ENCODE measurements at places on chromosomes 5 and 9.

GRCh38 chr5:30960036-30960435, 233.4 kb upstream of the CDH6 start:
- no peak for DNase-seq

- DNase-seq: no peak
Observed at GRCh38 chr5:90226433-90227099, 183.0 kb downstream of the CETN3 start.

DNA sequence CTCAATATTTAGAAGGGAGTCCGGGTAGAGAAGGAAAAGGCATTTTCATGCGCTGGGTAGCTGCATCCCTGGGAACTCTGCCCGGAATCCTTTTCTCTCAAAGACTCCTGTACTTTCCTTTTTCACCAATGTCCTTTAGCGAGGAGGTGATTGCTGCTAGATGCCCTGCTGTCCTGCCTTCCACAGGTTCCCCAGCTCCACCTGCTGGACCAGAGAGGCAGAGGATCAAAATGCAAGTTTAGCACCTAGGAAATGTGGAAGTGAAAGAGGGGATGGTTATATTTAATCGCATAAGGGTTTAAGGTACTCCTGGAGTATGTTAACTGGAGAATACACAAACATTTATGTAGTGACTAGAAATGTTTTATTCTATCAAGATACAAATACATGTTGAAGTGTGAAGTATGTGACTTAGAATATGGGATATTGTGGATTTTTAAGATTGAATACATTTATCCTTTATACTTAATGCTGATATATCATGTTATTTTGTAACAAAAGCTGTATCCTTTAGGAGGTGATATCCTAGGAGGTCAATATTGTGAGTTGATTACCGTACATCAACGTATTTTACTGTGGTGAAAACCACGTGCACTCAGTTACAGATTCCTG, 145.7 kb downstream of the ARHGAP26 start:
- peak; percentile 59 for DNase-seq

- peak; percentile 17 for DNase-seq
Observed at GRCh38 chr9:127634021-127634420, 21.9 kb downstream of the STXBP1 start.

DNA sequence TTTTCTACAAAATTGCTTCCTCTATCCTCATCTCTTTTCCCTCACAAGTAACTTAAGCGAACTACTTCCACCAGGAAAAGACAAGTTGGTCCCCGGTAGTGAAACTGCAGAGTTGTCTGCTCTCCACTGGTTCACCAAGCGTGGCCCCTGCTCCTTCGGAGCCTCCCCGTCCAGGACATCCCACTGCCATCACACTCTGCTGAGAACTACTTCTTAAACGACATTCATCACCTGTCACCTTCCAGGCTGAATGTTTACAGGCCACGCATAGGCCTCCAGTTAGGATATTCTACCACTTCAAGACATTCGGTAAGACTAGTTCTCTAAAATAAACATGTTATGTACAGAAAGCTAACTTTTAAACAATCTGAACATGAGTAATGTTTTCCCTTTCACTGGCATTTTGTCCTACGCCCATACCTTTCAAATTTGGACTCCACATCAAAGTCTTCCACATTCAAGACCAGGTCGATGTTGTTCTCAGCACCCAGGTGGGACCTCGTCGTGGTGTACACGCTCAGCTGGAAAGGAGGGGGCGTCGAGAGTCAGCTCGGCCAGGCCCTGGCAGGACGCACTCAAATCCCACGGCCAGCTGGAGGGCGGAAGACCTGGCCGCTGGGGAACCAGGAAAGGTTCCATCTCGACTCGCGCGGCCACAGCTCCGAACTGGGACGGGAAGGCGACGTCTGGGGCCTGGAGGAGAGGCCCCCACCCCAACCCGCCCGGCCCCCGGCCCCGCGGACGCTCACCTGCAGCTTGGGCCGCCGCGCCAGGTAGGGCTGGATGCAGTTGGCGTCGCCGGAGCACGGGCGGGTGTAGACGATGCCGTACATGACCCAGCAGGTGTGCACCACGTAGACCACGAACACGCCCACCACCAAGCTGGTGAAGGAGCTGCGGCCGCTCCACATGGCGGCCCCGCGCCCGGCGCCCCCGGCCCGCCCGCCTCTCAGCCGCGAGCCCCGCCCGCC, 683 bp downstream of the CLPTM1L start:
- no peak for DNase-seq

DNA sequence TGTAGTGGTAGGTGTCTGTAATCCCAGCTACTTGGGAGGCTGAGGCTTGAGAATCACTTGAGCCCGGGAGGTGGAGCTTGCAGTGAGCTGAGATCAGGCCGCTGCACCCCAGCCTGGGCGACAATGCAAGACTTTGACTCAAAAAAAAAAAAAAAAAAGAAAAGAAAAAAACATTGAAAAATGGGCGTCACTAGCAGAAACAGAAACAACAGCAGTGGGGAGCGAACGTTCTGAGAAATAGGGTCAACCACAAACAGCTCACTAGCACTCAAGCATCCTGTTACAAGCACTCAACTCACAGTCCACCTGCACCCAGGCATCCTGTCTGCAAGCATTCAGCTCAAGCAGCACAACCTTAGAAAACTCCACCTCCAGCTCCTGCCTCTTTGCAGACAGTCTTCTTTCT, 17.2 kb downstream of the TRIM14 start:
- no peak for DNase-seq

- DNase-seq: peak; percentile 2
Observed at GRCh38 chr5:54360089-54360488, 49.7 kb upstream of the ARL15 start.

DNA sequence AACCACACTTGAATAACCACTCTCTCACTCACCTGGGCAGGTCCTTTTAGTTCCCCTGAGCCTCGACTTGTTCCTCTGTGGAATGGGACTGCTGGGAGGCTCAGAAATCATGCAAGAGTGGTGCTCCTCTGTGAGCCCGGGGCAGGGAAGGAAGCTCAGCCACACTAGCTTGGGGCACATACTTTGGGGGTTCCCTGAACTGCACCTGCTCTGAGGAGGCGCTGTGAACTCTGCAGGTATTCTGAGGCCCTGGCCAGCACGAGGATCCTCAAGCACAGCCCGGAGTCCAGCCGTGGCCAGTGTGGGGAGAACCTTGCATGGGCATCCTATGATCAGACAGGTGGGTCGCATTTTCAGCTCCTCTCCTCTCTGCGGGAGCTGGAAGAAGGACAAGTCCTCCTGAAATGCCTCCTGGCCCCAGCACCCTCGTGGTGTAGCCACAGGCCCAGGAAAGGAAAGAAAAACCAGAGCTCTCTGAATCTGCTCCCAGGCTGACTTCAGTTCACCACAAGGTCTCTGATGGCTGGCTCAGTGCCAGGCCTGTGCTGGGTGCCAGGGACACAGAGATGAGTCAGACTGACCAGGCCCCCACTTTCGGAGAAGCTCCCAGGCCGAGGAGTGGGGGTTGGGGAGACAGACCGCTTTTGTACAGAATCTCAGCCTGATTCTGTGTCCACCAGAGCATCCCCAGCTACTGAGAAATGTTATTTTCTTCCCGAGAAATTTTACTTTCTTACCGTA, 11.9 kb downstream of the GLIPR2 start:
- DNase-seq: no peak

DNA sequence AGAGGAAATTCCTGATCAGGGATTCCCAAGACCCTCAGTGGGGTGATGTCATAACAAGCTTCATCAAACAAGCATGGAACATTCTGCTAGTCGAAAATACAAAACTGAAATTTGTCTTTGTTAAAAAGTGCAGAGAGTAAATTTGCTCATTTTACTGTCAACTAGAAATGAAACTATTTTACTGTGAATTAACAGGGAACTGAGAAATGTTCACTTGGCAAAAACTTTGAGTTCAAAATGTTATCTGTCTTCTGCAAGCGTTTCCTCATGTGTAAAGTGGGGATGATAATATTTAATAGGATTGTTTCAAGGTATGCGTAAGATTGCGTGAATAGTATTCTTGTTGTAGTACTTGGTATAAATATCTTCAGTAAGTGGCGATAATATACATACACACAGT, 45.4 kb downstream of the ALDH1A1 start:
- DNase-seq: no peak

DNA sequence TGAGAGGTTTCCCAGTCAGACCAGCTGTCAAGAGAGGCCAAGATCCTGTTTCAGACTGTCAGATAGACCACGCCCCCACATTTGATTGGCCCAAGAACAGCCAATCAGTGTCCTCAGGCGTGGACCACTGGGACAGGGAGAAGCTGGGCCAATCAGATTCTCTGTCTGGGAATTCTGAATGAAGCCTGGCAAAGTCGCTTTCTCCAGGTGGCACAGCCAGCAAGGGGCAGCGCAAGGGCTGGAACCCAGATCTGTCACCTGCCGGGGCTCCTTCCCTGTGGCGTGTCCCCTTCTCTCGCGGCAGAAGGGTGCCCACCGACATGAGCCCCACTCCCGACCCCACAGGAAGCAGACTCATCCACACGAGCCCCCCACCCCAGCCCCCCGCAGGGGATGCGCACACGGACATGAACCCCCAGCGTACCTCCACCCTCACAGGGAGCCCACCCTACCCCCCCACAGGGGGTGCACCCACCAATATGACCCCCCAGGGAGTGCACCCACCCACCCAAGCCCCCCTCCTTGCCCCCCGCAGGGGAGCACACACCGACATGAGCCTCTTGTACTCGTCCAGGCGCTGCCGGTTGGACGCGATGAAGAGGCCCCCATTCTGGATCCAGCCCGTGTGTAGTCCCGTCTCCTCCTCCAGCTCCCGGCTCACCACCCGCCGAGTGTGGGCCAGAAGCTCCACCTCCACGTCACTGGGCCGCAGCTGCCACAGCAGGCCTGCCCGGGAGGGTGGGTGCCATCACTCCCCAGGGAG, 6.1 kb downstream of the SARDH start:
- DNase-seq: peak; percentile 82

GRCh38 chr9:81112627-81113452, 576.5 kb downstream of the TLE1 start:
- no peak for DNase-seq

DNA sequence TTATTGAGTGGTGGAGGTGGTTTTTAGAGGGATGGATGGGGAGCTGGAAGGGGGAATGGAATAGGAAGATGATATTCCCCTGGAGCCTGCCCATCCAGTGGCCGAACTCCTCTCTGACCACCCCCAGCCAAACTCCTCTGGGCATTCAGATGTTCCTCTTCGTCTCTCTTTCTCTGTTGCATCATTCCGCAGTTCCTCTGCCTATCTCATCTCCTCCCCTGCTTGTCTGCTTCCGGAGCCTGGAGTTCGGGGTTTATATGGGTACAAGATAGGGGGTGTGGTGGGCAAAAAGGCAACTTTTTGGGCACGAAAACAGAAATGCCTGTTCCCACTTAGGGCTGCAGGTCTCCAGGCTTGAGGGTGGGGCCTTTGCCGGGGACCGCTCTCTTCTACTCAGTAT, 12.2 kb upstream of the CDK5RAP2 start:
- no peak for DNase-seq
